ENCODE measurements at places on chromosomes 12 and 14.

- no peak for DNase-seq
Measured at GRCh38 chr12:46831335-46832129, 5.7 kb upstream of the SLC38A4 start.

DNA sequence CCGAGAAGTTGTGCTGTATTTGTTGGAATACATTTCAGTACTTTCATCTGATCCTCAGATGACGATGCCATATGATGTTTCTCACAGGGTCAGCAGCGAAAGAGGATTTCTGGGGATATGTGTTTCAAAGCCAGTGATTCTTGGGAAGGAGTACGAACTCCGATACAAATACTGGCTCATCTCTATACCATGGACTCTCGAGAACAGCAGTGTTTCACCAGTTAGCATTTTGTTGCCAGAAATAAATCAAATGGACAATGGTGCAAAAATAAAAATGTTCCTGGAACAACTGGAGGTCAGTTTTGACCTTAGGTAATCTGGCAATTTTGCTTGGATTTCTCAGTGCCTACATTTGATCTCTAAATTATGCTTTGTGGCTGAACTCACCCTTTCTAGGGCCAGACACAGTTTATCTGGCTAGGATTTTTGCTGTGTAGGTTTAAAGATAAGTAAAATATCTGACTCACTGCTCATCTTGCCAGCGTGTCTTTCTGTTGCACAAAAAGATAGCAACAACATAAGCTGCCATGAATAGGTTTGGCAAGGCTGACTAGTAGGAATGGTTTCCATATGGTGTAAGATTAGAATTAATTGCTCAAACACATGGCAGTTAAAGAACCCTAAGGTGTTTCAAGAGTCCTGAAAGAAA, 11.0 kb upstream of the MGP start:
- peak; percentile 29 for DNase-seq

DNA sequence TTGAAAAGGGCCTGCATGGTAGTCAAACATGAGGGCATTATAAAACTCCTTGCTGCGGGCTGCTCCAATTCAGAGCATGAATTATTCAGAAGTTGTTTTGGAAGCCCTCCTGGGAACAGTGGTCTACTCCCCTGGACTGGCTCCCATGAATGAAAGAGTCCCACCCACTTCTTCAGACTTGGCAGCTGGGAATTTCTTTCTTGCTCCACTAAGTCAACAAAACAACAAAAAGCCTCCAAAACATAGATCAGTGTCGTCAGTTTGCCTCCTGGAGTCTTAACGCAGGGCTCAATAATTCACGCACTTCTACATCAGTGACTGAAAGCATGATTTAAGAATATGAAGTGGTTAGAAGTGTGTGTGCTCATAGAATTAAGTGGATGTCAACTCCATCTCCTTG, 37.9 kb downstream of the AKAP6 start:
- no peak for DNase-seq

DNA sequence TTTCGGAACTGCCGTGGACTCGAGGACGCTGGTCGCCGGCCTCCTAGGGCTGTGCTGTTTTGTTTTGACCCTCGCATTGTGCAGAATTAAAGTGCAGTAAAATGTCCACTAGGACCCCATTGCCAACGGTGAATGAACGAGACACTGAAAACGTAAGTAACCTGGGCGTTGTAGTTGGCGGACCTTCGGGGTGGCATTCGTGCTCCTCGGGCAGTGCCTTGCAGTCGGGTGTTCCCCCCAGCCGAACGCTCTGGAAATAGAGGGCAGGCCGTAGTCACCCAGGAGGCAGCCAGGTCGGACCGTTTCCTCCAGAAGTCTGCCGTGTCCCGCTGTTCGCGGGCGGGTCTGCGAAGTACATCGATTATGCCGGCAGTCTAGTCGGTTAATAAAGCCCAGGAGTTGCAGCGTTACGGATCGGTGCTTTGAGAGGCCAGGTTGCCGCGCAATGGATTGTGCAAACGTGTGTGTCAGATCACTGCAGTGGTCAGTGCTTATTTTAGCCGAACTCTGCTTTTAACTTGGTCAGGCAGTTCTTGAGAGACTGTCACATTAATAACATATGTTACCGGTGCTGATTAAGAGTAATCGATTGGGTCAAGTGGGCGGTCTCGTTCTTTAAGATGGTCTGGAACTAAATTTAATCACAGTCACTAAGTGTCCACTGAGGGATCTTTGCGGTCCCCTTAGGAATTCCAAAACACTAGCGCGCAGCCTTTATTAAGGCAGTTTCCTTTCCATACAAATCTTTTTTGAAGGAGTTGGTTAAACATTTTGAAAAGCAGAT, 906 bp downstream of the MARK3 start:
- no peak for DNase-seq

DNA sequence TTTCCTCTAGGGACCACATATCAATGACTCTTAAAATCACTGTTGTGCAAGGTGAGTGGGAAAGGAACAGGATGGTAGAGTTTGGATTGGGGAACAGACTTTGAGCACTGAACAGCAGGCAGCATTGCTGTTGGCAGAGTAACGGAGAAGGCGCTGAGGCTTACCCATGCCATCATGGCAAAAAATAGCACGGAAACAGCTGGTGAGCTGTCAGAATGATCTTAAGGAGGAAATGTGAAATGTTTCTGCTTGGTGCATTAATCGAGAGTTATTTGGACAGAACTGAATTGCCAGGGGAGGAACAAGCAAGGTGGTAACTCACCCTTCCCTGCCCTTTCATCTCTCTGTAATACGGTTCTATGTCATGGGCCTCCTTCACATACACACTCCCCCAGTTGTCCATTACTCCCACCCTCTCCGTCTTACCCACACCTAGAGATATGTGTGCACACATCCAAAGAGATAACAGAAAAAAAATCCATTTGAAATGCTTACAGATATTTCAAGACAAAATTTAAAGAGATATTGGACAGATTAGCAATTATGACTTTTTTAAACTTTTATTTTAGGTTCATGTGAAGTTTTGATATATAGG, 572.5 kb downstream of the DIO2 start:
- no peak for DNase-seq

GRCh38 chr12:53677800-53678148, 1.9 kb upstream of the ATP5MC2 start:
- no peak for DNase-seq

GRCh38 chr14:25516838-25517237, 466.9 kb upstream of the STXBP6 start:
- DNase-seq: no peak

DNA sequence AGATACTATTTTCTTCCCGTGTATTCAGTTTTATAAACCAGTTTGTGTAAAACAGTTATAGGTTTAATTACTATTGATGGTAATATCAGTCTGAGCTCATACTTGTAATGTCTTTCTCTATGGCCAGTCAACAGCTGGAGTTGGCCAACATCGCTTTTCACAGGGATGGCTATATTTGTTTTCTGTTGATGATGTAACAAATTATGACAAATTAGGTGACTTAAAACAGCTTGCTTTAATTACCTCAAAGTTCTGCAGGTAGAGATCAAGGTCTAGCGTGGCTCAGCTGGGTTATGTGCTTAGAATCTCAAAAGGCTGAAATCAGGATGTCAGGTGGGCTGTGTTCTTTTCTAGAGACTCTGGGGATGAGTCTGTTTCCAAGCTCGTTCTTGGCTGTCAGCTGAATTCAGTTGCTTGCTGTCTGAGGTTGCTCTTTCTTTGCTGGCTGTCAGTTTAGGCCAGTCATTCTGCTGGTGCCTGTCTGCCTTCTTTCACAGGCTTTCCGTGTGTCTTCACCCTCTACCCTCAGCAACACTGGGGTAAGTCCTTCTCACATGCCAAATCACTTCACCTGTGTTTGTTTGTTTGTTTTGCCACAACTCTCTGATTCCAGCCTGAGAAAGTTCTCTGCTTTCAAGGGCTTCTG, 370.2 kb upstream of the E2F7 start:
- no peak for DNase-seq

- no peak for DNase-seq
Measured at GRCh38 chr12:129959889-129960288, 56.1 kb upstream of the TMEM132D start.

DNA sequence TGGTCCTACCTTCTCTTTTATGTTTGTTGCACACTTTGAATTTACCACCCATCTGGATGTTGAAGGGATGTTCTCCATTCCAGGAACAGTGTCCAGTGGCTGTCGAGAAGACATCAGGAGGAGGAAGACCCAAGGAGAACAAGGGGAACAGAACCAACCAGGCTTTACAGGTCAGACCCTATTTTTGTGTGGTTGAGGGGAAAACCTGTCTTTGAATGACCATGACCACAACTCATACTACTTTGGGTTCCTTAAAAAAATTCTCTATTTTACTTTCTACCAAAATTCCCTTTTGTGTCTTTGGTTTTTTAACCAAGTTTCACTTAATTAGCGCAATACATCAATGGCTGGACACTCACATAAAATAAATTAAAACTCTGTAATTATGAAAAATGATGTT, 78.7 kb downstream of the PLXNC1 start:
- DNase-seq: no peak

DNA sequence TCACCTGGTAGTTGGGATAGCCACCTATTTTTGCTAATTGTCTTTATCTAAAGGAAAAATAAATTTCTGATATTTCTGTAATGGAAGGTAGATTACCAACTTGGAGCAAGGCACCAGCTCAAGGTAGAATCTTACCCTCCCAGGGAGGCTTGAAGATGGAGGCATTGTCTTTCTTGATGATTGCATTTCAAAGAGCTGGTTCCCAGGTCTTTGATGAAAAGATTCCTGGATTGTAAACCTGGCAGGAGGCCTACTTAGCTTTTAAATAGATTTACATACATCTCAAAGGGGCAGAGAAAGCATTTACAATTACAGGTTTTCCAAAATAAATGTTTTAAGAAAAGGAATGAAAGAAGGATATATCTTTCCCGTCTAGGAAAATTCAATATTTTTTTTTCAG, 729.2 kb downstream of the LRFN5 start:
- no peak for DNase-seq

GRCh38 chr12:66235626-66236281, 46.7 kb downstream of the IRAK3 start:
- no peak for DNase-seq

DNA sequence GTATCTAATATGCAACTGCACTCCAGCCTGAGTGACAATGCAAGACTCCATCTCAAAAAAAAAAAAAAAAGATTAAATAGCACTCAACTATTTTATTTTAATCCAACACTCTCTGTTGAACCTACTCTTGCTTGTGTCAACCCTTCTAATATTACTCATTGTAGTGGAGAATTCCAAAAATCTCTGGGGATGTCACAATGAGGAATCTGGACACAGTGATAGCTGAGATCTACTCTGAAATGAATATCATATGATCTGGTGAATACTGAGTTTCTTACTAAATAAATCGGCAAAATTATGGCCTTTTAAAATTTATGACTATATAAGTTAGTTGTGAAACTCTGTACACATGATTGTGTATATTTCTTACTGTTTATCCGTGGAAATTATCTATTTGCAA, 418.2 kb downstream of the BCAT1 start:
- no peak for DNase-seq

GRCh38 chr12:79949098-79949497, 14.2 kb upstream of the PPP1R12A start:
- no peak for DNase-seq

DNA sequence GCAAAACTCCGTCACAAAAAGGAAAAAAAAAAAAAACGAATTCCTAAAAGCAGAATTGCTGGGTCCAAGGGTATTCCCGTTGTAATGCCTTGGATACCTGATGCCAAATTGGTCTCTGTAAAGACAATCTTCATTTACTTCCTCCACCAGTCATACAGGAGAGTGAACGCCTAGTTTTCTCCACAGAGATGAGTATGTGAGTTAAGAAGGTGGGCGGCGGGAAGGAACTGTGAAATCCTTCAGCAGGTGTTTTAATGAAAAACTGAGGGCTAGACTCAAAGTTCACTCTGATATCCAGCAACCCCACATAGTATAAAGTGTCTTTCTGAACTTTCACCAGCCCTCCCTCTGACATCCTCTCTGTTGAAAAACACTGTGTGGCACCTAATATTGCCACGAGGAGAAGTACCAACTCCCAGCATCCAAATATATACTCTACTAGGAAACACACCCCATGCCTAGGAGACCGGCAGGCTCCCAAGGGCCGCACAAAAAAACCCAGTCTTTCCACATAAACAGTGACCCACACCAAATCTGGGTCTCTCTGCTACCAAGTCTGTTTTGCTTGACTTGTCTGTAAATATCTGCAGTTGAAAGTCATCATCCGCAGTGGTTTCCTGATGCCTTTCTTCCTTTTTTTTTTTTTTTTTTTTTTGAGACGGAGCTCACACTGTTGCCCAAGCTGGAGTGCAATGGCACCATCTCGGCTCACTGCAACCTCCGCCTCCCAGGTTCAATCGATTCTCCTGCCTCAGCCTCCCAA, 30.3 kb upstream of the FOXN3 start:
- no peak for DNase-seq
